IMR-90 (cell line): ENCODE measurements at places on chromosomes 12 and 14. TPM values are rescaled to one million over a fixed set of nuclear protein-coding genes. Genes with fewer than 3 reads are reported as not detected.
A peak's percentile ranks its signal among the peaks of the same experiment; 100 is the strongest.

GRCh38 chr14:23300687-23301223 lies 1.9 kb downstream of the PPP1R3E start:
- H3K4me1 ChIP-seq: no peaks in the 10 kb centered on the region; the same call in 1 of the 2 replicates
- H3K27ac ChIP-seq: peak overlapping the region; percentile 90
- DNase-seq: peak; percentile 13

DNA sequence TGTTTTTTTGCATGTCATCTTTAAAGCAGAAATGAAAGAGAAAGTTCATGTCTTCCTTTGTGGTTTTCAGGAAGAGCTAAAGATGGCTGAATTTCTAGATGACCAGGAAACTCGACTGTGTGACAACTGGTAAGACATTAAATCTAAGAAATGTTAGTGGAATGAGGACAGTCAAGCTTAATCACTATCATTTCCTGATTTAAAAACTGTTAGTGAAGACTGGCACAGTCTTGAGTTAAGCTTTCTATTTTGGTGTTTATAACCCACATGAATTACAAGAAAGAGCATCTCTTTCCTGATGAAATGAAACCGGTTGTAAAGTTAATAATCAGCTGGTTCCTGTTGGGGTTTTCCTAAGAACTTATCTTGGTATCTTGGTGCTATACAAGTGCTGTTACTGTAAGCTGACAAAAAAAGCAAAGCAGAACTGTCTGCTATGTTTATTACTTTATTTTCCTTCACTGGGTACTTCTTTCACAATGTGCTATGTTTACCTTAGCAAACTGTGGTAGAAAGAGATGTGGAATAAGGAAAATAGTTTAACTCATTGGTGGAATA lies 5.2 kb downstream of the TRAFD1 start:
- H3K36me3 ChIP-seq: peaks cover 21% of the 10 kb centered on the region
- H3K4me1 ChIP-seq: peaks cover 8% of the 10 kb centered on the region
- no peaks in the 10 kb centered on the region for H3K27me3 ChIP-seq
- peak overlapping the region; percentile 52; the same call in 1 of the 2 replicates for H3K27ac ChIP-seq
- DNase-seq: peak; percentile 36
- peak overlapping the region; percentile 25; the same call in 1 of the 2 replicates for H3K4me3 ChIP-seq

DNA sequence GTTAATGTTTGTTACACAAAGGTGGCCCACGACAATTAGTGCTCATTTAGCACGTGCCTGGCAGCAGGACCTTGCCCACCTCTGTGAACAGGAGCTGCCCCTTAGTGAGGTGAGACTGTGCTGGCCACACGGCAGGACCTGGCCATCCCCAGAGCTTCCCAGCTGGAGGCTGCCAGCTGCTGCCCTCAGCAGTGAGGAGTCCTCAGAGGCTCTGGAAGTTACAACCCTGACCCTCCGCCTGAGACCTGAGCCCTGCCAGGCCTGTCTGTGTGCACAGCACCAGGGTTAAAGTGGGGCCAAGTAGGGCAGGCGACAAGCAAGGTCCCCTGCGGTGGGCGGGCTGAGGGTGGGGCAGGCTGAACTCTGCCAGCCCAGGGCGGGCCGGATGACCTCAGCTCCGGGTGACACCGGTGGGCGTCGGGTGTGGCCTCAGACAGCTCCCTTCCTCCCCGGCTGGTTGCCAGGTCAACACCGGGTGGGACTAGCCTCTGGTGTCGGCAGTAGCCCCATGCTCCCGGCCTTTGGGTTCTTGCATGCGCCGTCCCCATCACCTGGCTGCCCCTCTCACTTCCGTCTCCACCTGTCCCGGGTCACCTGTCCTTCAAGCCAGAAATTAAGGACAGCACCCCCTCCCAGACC lies 9.2 kb upstream of the LBHD2 start:
- no peak for DNase-seq
- peaks cover 2% of the 10 kb centered on the region; the same call in 1 of the 2 replicates for H3K4me1 ChIP-seq
- H3K4me3 ChIP-seq: no peak overlapping the region
- H3K36me3 ChIP-seq: no peaks in the 10 kb centered on the region
- peaks cover 9% of the 10 kb centered on the region; the same call in 1 of the 2 replicates for H3K27me3 ChIP-seq

GRCh38 chr14:69363055-69363454 lies 35.0 kb downstream of the ERH start:
- peak; percentile 33 for DNase-seq
- H3K4me3 ChIP-seq: no peak overlapping the region
- no peaks in the 10 kb centered on the region for H3K4me1 ChIP-seq
- H3K27me3 ChIP-seq: peaks cover 2% of the 10 kb centered on the region
- no peak overlapping the region for H3K27ac ChIP-seq

DNA sequence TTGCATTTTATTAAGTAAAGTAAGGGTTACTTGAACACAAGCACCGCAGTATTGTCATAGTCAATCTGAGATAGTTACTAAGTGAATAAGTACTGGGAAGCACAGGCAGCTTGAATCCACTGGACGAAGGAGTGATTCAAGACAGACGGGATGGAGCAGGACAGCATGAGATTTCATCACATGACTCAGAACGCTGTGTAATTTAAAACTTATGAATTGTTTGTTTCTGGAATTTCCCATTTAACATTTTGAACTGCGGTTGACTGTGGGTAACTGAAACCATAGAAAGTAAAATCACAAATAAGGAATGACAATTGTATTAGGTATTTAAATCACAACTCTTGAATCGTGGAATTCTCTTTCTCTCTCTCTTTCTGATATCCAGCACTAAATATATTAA lies 1630.4 kb upstream of the SEL1L start:
- H3K4me3 ChIP-seq: no peak overlapping the region
- H3K27me3 ChIP-seq: no peaks in the 10 kb centered on the region
- H3K27ac ChIP-seq: peak overlapping the region; percentile 41; the same call in 1 of the 2 replicates
- no peaks in the 10 kb centered on the region for H3K36me3 ChIP-seq
- DNase-seq: peak; percentile 98

DNA sequence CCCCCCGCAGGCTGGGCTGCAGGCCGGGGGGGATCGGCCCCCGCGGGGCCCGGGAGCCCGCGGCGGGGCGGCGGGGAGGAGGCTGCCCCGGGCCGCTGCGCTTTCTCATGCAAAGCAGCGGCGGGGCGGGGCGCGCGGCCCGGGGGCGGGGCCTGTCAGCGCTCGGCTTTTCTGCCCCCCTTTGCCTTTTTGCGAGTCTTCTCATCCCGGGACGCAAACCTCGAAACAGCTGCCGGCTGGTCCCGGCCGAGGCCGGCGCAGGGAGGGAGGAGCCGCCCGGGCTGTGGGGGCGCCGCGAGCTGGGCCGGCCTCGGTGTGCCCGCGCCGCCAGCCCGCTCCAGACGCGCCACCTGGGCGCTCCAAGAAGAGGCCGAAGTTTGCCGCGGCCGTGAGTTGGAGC lies at the start of gene FZD10:
FZD10 (plus strand) TSS at position 198 of the 400 bp plus-strand sequence. CDS start 479 bp downstream, outside the sequence.
- no peak within 1 kb of the TSS for H3K4me3 ChIP-seq
- no peak for DNase-seq
- H3K27ac ChIP-seq: no peak within 1 kb of the TSS

- no peaks in the 10 kb centered on the region for H3K36me3 ChIP-seq
- H3K4me1 ChIP-seq: no peaks in the 10 kb centered on the region
- no peaks in the 10 kb centered on the region for H3K27me3 ChIP-seq
- H3K4me3 ChIP-seq: no peak overlapping the region
- no peak for DNase-seq
Measured at GRCh38 chr12:130952171-130952954, 1.3 kb upstream of the ADGRD1 start.

GRCh38 chr12:40730281-40730680 lies 38.0 kb downstream of the CNTN1 start:
- H3K27ac ChIP-seq: no peak overlapping the region
- no peaks in the 10 kb centered on the region for H3K4me1 ChIP-seq
- H3K4me3 ChIP-seq: no peak overlapping the region
- no peak for DNase-seq

DNA sequence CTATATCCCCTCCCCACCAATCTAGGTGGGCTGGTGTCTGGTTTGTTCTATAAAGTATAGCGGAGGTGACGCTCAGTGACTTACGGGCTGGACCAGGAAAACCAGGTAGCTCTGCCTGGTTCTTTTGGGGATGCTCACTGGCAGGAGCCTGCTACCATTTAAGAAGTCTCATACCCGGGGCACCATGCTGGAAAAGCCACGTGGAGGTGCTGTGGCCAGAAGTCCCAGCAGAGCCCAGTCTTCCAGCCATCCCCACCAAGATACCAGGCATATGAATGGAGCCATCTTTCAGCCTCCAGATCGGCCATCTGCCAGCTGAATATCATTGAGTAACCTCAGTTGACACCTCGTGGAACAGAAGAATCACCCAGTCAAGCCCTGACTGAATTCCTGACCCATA lies 87.2 kb downstream of the AACS start:
- H3K4me1 ChIP-seq: no peaks in the 10 kb centered on the region
- H3K36me3 ChIP-seq: no peaks in the 10 kb centered on the region
- H3K4me3 ChIP-seq: no peak overlapping the region
- no peak overlapping the region for H3K27ac ChIP-seq

GRCh38 chr12:8420506-8420905 lies 35.3 kb upstream of the CLEC6A start:
- H3K27ac ChIP-seq: no peak overlapping the region
- no peak overlapping the region for H3K4me3 ChIP-seq
- no peak for DNase-seq

DNA sequence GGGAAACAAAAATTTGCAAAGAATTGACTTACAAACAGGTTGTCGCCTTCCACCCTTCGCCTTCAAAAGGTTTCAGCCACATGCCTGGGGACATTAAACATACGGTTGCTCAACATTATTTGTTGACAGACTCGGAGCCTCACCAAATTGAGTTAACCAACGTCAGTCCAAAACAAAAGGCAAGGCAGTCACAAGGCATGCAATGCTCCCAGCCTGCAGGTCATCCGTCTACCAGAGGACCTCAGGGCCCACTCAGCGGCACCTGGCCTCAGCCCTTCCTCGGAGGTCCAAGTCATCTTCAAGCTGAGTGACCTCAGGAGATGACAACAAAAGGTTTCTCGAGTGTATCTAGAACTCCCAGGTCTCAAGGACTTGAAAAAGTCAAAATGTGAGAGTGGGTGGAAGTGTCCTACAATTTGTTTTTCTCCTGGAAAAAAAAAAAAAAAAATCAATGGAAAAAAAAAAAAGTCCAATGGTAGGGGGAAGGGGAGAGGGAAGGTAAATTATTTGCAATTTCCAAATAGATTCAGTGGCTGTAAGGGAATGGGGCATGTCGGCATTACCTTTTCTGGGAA lies 64.3 kb downstream of the KDM2B start:
- no peak overlapping the region for H3K4me3 ChIP-seq
- no peaks in the 10 kb centered on the region; the same call in 1 of the 2 replicates for H3K4me1 ChIP-seq
- no peak for DNase-seq
- no peaks in the 10 kb centered on the region for H3K27me3 ChIP-seq
- H3K27ac ChIP-seq: no peak overlapping the region

DNA sequence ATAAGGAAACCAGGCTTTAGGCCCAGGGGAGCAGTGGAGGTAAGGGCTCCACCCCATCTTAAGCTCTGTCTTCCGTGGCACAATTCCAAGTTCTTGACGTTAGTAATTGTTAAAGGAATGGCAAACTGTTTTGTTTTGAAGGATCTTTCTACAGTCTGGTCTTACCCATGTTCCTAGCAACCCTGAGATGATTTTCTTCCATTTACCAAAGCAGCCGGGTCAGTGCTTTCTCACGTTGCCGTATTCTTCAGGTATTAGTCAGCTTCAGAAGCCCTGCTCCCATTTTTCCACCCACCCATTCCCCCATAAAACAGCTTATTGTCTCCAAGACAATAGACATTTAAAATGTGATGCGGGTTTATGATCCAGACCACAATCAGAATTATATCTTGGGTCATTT lies 10.3 kb downstream of the NRIP2 start:
- no peaks in the 10 kb centered on the region for H3K4me1 ChIP-seq
- no peak overlapping the region for H3K4me3 ChIP-seq
- peaks cover 71% of the 10 kb centered on the region for H3K36me3 ChIP-seq
- no peaks in the 10 kb centered on the region for H3K27me3 ChIP-seq
- H3K27ac ChIP-seq: no peak overlapping the region
- no peak for DNase-seq

GRCh38 chr14:65079768-65080167 lies 22.5 kb downstream of the MAX start:
- H3K4me1 ChIP-seq: no peaks in the 10 kb centered on the region
- peaks cover 48% of the 10 kb centered on the region for H3K36me3 ChIP-seq
- no peaks in the 10 kb centered on the region for H3K27me3 ChIP-seq
- no peak for DNase-seq

GRCh38 chr14:56482310-56482911 lies 97.2 kb upstream of the TMEM260 start:
- H3K4me3 ChIP-seq: no peak overlapping the region
- peaks cover 7% of the 10 kb centered on the region; the same call in 1 of the 2 replicates for H3K27me3 ChIP-seq
- no peaks in the 10 kb centered on the region for H3K4me1 ChIP-seq
- no peak overlapping the region for H3K27ac ChIP-seq

GRCh38 chr12:788288-788687 lies 35.9 kb downstream of the WNK1 start:
- no peak overlapping the region for H3K27ac ChIP-seq
- H3K36me3 ChIP-seq: no peaks in the 10 kb centered on the region
- no peaks in the 10 kb centered on the region for H3K27me3 ChIP-seq
- H3K4me3 ChIP-seq: no peak overlapping the region
- no peak for DNase-seq
- H3K4me1 ChIP-seq: peaks cover 2% of the 10 kb centered on the region

TAC3 gene
- not detected in 2 replicates for total RNA-seq

CCDC177 gene
- not detected in 2 replicates for total RNA-seq

SIX1 gene
- total RNA-seq: 7.7 and 8.6 TPM in 2 replicates

MARCHF9 gene
- total RNA-seq: 1.1 TPM in 2 replicates

USP44 gene
- total RNA-seq: 33.5 and 40.3 TPM in 2 replicates

CLEC14A gene
- total RNA-seq: 2.8 and 3.0 TPM in 2 replicates

NKX2-8 gene
- total RNA-seq: not detected in 2 replicates

RBM19 gene
- total RNA-seq: 18.3 and 19.2 TPM in 2 replicates
